Renal cortical epithelial cell (primary cell): ENCODE measurements at places on chromosomes 5 and 9. TPM values are rescaled to one million over a fixed set of nuclear protein-coding genes. Genes with fewer than 3 reads are reported as not detected.

LHX3 gene
- total RNA-seq: not detected in 2 replicates

ZDHHC11B gene
- total RNA-seq: not detected in 2 replicates

CCL28 gene
- 11.0 and 26.6 TPM in 2 replicates for total RNA-seq

PCDHGA10 gene
- total RNA-seq: 0.52 and 5.1 TPM in 2 replicates

ADGRD2 gene
- not detected in 2 replicates for total RNA-seq
